ENCODE measurements at places on chromosomes 5 and 9.

- no peak for DNase-seq
Observed at GRCh38 chr9:114494776-114495569, 10.3 kb downstream of the WHRN start.

- DNase-seq = no peak
Observed at GRCh38 chr5:139889410-139889809, 93.8 kb downstream of the PSD2 start.

- DNase-seq = no peak
Observed at GRCh38 chr9:125829743-125830142, 82.6 kb downstream of the PBX3 start.

DNA sequence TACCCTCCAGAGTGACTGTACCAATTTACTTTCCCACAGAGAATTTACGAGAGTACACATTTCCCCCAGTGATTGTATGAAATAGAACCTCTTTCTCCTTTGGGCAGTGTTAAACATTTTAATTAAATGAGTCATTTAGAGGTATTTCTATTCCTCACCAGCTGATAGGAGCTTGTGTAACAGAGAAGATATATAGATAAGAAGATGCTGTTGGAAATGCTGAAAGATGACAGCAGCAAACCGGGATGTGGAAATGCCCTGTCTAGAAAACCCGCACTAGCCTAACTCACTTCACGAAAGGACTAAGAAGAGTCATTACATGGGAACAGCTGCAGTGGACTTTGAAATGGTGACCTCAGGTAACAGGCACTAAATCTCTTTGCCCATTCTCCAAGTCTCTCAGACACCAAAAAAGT, 68.3 kb downstream of the LPAR1 start:
- no peak for DNase-seq

DNA sequence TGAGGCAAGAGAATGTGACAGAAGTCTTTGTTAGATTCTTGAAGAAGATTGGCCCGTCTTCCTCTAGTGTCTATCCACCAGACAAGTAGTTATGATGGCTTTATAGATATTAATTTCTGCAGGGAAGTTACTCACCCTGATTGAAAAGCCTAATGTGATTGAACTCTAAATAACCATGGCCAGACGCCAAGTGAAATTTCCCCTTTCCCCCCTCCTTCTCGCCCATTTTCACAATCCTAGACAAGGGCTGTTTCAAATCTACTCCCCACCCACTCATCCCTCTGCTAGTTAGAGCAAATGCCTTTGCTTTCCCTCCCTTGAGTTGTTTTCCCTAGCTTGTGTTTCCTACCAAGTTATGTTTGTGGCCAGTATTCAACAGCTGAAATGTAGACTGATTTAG, 182.5 kb downstream of the TMEM167A start:
- no peak for DNase-seq

GRCh38 chr5:153809166-153809565, 229.5 kb downstream of the FAM114A2 start:
- no peak for DNase-seq

- no peak for DNase-seq
Observed at GRCh38 chr9:120904978-120905301, 21.7 kb downstream of the TRAF1 start.

GRCh38 chr5:137894586-137894985, 5.3 kb downstream of the PKD2L2 start:
- DNase-seq = no peak

DNA sequence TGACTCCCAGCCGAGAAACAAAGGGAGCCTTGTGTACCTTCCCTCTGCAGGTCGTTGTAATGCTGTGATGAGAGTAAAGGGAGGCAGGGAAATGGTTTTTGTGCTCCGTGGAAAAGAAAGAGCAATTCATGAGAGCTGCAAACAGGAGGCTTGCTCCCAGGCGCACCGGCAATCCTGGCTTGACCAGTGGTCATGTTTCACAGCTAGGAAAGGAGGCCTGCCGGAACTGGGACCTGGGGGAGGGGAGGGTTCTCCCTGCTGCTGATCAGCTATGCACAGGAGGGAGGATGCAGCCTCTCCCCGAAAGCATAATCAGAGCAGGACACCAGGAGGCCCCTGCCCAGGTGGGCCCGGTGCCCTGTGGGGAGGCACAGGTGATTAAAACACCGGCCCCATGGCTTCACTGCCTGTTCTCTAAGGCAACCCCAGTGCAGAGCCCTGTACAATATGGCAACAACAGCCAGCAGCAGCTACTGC, 131.3 kb downstream of the ZDHHC21 start:
- no peak for DNase-seq

DNA sequence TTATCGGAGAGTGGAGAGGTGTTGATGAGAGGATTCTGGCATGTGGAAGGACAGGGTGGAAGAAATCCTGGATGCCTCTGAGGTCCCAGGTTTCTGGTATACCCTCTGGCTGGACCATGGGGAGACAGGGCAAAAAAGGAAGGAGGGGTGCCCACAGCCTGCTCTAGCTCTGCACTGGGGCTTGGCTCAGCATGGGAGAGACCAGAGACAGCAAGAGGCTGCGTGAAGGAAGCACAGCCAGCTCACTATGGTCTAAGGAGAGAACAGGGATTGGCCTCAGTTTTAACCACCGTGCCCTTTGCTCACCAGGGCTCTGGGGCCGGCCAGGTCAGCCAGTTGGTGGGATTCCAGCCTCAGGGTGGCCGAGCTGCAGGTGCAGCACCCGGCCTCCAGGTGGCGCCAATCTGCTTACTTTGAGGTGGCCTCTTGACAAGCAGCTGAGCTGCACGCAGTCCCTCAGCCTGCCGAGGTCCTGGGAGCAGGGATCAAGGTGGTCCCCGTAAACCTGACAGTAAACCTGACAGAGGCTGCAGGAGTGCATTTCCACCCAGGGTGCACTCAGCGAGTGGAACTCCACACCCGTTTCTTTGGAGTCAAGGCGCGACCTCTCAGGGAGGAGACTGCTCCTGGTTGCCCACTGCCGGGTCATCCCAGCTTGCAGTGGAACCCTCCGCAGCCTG, 25.0 kb upstream of the SPTLC1 start:
- peak; percentile 84 for DNase-seq

DNA sequence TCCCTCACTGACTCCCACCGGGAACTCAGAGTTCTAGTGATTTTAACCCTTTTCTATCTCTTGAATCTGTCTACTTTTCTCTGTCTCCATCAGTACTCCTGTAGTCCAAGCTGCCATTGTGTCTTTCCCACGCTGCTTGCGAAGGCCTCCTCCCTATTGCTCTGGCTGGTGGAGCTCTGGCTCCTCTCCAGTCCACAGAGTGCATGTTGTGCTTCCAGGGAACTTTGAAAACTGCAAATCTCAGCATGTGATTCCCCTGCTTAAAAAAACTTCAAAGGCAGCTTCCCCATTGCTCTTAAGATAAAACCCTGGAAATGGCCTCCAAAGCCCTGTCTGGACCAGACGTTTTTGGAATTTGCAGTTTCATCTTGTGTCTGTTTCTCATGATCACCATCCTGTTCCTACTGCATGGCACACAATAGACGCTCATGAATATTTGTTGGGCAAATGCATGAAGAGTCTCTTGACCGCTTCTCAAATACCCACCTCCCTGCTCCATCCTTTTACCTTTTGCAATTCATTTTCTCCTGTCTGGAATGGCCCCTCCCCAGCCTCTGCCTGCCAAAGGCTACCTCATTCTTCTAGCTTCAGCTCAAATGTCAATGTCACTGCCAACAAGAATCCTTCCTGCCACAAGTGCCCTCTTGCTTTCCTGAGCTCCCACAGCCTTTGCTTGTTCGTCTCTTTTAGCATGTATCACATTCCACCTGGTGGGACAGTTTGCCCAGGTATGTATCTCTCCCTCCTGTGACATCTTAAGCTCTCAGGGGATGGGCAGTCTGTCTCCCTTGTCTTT, 293.2 kb downstream of the ARHGAP26 start:
- peak; percentile 61 for DNase-seq

DNA sequence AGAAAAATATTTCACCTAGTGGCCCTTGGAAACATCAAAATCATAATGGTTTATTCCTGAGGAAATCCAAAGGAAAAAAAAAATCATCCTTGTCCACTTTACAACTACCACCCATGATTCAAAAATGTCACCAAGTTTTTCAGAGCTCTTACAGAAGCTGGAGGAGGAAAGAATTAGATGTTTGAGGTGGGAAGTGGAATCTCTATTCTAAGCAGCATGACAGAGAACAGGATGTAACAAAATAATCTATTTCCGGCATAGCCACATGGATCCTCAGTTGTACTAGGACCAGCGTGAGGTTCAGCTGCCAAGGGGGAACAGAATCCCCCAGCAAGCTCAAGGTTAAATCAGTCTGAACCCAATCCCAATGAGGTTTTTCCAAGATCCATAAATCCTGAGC, 40.2 kb downstream of the FBXW11 start:
- DNase-seq = no peak

DNA sequence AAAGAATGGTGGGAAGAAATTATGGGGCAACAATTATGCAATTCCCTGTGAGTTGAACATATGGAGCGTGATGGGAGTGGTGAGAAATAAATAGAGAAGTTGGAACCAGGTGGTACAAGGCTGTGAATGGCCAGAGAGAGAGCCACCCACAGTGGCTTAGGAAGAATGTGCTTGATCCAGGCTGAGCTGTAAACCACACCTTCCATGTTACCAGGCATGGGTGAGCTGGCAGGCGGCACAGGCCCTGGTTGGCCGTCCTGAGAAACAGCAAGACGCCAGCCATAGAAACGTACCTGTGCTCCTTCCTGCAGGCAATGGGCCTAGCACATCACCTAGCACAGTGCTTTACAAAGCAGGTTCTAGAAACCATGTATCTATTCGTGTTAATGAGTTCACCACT, 74.3 kb downstream of the EPB41L4B start:
- DNase-seq = no peak

DNA sequence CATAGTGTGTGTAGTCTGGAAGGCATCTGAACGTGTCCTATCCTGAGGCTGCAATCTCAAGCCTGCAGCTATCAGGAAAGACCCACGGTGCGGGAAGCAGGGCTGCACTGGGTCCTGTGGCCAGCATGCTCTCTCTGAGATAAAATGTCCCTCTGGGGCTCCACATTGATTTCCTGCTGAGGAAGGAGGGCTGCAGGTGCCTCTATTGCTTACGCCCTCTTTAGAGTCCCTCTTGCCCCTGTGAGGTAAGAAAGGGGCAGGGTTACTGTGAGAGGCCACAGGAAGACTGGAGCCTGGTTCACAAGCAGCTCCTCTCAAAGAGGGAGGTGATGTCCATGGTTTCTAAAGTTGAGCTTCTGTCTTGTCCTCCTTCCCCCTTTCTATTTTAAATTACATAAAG, 299.9 kb upstream of the RFX3 start:
- DNase-seq = no peak

DNA sequence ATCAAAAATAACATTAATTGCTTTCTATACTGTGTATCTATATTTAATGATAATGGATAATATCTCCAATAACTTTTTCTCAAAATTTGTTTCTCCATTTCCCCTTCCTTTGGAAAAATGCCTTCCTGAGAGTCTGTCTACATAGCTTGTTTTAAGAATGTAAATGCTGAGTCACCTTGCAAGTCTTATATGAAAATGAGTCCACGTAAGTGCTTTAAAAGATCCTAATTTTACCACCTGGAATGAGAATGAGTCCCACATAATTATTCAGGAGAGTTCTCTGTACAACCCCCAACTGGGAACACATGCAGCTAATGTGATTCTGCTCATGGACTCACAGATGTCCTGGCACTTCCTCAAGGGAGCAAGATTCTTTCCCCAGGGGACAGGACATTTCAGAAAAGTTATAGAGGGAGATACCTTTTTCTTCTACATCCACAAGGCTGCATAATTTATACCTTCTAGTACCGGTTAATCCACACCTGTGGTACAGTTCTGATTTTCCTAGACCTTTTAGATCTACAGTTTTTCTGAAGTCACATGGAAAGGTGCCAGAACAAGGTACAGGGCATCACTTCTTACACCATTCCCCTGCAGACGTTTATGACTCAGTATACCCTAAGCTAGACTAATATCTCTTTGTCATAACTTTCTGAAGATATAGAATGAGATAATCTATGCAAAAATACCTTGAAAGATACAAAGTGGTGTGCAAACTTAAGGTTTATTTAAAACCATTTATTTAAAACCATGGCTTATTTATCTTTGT, 314.1 kb downstream of the CETN3 start:
- no peak for DNase-seq

- DNase-seq = no peak
Observed at GRCh38 chr9:112854657-112855056, 36.0 kb downstream of the SLC46A2 start.

DNA sequence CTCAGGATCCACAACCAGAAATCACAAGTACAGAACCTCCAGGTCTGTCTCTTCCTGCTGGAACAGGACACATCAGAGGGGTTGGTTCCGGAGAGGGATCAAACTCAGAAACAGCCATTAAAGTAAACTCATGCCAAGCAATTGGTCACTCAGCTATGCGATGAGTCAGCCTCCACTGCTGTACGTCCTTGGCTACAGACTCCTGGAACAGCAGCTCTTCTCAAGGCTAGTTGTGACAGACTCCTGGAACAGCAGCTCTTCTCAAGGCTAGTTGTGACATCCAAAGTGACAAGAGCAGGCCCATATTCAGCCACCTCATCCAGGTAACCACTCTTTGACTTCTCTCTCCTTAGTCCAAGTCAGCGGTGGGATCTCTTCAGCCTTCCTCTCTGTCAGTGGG, at the start of gene SPINK13:
Gene SPINK13, plus strand, starts transcription at position 229 of the 400 bp plus-strand sequence. CDS start 1,279 bp downstream, outside the sequence.
- DNase-seq = no peak

- no peak for DNase-seq
Observed at GRCh38 chr9:99249619-99250018, 27.5 kb downstream of the SEC61B start.

GRCh38 chr5:175733017-175733416, 75.1 kb downstream of the HRH2 start:
- DNase-seq = no peak

- no peak for DNase-seq
Observed at GRCh38 chr5:73996151-73996755, 370.3 kb downstream of the ARHGEF28 start.

GRCh38 chr5:123455640-123456039, 32.4 kb upstream of the CEP120 start:
- no peak for DNase-seq

GRCh38 chr5:39448506-39449128, 23.8 kb upstream of the DAB2 start:
- no peak for DNase-seq

DNA sequence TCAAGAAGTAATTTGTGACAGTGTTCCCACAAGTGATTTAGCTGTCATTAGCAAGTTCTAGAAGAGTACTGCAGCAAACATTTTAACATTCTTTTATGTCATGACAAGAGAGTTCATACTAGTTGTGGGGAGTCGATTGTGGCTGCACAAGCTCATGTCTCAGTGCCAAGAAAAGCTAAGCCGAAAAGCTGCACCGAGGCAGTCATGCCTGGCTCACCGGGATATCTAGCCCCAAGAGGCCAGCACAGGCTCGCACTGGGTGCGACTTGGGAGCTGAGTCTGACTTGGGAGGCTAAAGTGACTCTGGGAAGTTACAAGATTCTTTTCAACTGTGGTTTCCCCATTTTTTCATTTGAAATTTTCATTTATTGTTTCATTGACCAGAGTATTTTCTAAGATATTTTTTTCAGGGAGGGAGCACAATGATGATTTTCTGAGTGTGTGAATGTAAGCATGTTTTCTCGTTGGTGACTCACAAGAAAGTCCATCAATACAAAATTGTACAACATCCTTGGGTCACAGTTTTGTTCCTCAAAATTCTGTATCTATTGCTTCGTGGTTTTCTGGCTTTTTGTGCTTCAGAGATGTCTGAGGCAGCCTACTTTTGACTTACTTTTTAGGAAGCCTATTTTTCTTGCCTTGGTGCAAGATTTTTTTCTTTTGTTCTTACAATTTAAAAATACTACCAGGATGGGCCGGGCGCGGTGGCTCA, 18.7 kb downstream of the CAST start:
- no peak for DNase-seq

Data from uterus (tissue), 4 donors.